ENCODE measurements at places on chromosomes 2 and 18. TPM values are rescaled to one million over a fixed set of nuclear protein-coding genes. Genes with fewer than 3 reads are reported as not detected.

GRCh38 chr2:56202381-56203121 is 18.8 kb downstream of the CCDC85A start:
- DNase-seq = no peak

- DNase-seq = no peak
Observed at GRCh38 chr2:121283670-121284462, 1.1 kb downstream of the TFCP2L1 start.

DNA sequence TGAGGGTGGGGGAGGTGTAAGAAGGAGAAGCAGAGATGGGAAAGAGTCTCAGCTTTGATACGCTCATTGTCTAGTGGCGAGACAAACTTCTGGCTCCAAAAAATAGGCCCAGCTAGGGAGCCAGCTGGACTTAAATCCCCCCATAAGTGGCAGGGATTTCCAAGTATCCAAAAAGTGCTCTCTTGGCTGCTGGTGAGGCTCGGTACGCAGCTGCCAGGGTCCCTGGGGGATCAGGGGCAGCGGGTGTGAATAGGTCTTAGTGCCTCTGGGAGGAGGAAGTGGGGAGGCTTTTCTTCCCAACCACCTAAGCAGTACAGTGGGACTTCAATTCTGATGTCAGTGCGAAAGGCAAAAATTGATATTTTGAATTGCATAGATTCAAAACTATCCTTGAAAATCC is 73.5 kb downstream of the ALK start:
- no peak for DNase-seq

DNA sequence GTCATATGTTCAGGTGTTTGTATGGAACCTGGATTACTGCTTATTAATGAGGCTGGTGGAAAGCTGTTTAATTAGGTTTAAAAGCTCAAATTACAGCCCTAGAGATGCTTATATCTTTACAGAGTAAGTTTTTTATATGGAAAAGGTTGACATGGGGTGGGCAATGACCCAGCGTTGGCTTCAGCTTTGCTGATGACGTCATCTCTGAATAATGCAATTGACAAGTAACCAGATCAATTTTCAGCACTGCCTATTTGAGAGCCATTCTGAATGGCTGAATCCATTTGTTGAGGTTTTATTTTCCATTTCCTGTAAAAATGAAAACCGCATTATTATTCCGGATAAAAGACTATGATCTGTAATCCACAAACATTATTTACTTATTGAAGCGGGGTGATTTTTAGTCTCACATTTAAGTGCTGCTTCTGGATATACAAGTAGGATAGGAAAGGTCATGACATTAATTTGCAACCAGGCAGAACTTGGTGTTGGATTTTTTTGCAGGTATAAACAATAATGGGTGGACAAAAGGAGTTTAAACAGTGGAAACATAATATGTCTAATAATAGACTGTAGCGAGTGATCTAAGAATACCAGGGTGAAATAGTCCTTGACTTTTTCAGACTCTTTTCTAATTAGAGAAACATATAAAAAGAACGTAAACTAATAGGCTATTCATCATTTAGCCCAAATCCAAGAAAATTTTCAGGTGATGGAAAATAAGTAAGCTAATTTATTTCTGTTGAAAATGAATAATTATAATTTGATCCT is 2.7 kb downstream of the PPP1R1C start:
- DNase-seq = no peak

DNA sequence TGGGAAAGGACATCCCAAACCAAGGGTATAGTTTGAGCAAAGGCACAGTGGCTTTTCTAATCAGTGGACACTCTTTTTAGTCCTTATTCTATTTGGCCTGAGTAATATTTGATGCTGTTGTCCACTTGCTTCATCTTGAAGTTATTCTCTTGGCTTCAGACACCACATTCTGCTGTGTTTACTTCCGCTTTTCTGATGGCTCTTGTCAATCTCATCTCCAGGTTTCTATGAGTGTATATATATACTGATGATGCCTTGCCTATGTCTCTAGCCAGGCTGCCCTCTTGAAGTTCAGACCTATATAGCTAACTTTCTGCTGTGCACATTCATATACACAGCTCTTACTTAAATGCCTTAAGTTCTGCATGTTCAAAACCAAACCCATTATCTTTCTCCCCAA is 83.1 kb downstream of the EFEMP1 start:
- DNase-seq = no peak

GRCh38 chr2:163198007-163198406 is 359.4 kb upstream of the KCNH7 start:
- no peak for DNase-seq

DNA sequence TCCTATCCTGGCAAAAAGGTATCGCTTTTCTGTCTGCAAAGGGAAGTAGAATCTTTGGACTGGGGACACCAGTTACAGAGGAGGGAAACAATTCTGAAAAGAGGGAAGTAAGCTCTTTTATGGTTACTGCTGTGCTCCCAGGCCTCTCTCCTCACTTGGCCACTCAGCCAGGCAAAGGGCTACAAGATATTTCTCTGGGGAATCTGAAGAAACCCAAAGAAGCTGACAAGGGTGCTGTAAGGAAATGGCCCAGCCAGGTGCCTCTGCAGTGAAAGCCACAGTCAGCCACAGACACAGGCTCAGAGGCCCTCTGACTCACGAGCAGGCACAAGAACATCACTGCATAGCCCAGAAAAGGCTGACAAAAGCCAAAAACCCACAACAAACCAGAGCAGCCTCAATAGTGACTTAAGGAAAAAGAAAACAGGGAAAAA is 5.8 kb downstream of the HDLBP start:
- DNase-seq = no peak

GRCh38 chr2:18402-19271 is 27.7 kb downstream of the FAM110C start:
- DNase-seq = no peak

GRCh38 chr2:201904538-201905420 is 98.4 kb downstream of the CDK15 start:
- no peak for DNase-seq

- DNase-seq = no peak
Observed at GRCh38 chr18:45590036-45590886, 25.0 kb upstream of the SLC14A2 start.

- no peak for DNase-seq
Observed at GRCh38 chr18:49431165-49431962, 29.1 kb downstream of the DYM start.

GRCh38 chr2:128361376-128362131 is 42.9 kb upstream of the HS6ST1 start:
- no peak for DNase-seq

GRCh38 chr2:199070322-199070949 is 387.3 kb downstream of the SATB2 start:
- DNase-seq = no peak

- no peak for DNase-seq
Observed at GRCh38 chr18:79519751-79520477, 124.2 kb downstream of the NFATC1 start.

GRCh38 chr2:19576411-19576810 is 218.0 kb upstream of the OSR1 start:
- DNase-seq = no peak

The TMEFF2 gene
- 0.47 TPM for total RNA-seq

The DSG4 gene
- total RNA-seq = not detected

The LIMS3 gene
- total RNA-seq = 3.0 TPM

The ANKRD30BL gene
- not detected for total RNA-seq

The KIAA2012 gene
- not detected for total RNA-seq

The RIT2 gene
- total RNA-seq = not detected

The PARD6G gene
- total RNA-seq = 4.1 TPM

The ABHD1 gene
- total RNA-seq = 1.1 TPM

The SKOR2 gene
- not detected for total RNA-seq
